ENCODE measurements at places on chromosomes 3 and 15. TPM values are rescaled to one million over a fixed set of nuclear protein-coding genes. Genes with fewer than 3 reads are reported as not detected.
A peak's percentile ranks its signal among the peaks of the same experiment; 100 is the strongest.

H1-8 gene
- total RNA-seq: not detected

GCNT3 gene
- 0.14 TPM for total RNA-seq

IQCB1 gene
- total RNA-seq: 14.6 TPM

PCSK6 gene
- 0.26 TPM for total RNA-seq

ACKR4 gene
- 4.4 TPM for total RNA-seq

GUCA1C gene
- total RNA-seq: not detected

TLR9 gene
- total RNA-seq: 0.04 TPM

GRAMD1C gene
- 20.2 TPM for total RNA-seq

HYAL1 gene
- 7.1 TPM for total RNA-seq

SYNPR gene
- not detected for total RNA-seq

DNA sequence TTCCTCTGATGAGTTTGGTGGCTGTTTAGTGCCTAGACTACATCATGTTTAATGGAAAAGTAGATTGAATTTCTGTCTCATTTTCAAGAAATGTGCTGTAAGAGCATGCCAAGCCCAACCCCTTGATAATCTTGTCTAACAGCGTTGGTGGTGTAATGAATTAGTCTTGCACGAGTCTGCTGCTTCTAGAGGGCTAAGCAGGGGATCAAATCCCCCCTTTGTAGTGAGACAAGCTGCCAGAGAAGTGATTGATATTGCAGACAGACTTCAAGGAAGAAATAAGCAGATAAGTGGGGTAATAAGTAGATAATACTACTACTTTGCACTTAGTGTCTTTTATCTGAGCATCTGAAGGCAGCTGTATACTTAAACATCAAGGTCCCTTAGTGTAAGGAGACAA is 141.4 kb downstream of the TP63 start:
- DNase-seq: no peak

DNA sequence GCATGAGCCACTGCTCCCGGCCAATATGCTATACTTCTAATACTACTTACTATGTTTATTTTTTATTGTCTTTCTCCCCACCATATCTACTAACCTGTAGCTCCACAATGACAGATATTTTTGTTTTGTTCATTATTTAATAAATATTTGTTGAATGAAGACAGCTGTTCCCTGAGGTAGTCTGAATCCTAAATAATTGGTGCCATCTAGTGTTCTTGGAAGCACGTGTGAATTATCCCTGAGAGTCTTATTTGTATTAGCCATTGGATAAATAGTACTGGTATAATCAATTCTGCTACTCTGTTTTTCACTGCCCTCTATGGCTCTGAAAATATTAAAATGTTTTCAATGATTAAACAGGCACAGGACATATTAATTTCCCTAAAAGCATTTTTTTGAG is 5.6 kb upstream of the APPL1 start:
- DNase-seq: no peak

GRCh38 chr3:113783980-113784379 is 37.1 kb downstream of the ATP6V1A start:
- peak; percentile 77 for DNase-seq

- no peak for DNase-seq
These were observed 7.6 kb upstream of the C3orf38 start for GRCh38 chr3:88142094-88142624.

GRCh38 chr3:19885468-19885867 is 48.5 kb downstream of the EFHB start:
- peak; percentile 4 for DNase-seq

- no peak for DNase-seq
These were observed 39.9 kb downstream of the PPCDC start for GRCh38 chr15:75063338-75063737.

- peak; percentile 17 for DNase-seq
These were observed 144.4 kb downstream of the DNAJB8 start for GRCh38 chr3:128322030-128323022.

DNA sequence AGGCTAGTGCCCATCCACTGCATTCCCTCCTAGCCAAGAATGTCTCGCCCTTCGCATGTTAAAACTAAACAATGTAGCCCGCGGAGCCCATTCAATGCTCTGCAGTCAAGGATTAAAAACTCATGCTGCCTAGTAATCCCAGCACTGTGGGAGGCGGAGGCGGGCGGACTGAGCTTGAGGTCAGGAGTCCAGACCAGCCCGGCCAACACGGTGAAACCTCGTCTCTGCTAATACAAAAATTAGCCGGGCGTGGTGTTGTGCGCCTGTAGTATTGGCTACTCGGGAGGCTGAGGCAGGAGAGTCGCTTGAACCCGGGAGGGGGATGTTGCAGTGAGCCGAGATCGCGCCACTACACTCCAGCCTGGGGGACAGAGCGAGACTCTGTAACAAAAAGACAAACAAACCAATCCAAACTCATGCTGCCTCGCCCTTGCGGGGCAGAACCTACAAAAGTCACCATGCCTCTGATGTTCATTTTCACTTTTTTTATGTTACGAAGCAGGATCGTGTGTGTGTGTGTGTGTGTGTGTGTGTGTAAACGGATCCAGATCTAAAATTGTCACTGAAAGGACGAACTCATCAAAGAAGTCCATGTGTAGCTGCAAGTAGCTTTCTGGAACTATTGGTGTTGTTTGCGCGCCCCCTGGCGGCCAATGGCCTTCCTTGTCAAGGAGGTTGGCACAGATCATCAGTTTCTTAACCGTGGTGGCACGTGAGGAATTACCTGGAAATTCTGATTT is 54.8 kb upstream of the SPESP1 start:
- DNase-seq: peak; percentile 60

DNA sequence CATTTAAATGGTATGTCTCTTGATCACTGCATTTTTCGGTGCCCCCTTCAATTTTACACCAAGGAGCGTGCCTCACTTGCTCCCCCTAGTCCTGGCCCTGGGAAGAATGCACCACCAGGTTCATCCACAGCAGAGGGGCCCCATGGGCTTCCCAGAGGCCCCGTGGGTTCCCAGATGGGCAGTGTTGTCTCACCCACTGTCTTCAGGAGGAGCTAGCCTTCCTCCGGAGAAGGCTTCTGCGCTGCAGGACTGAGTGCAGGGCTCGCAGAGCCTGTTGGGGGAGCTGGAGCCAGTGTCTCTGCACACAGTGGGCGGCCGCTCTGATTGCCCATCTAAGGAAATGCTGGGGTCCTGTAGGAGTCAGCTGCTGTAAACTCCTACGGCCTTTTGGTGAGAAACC is 45.9 kb downstream of the POLR2M start:
- no peak for DNase-seq

- no peak for DNase-seq
These were observed 63.3 kb downstream of the IL1RAP start for GRCh38 chr3:190577225-190577624.

DNA sequence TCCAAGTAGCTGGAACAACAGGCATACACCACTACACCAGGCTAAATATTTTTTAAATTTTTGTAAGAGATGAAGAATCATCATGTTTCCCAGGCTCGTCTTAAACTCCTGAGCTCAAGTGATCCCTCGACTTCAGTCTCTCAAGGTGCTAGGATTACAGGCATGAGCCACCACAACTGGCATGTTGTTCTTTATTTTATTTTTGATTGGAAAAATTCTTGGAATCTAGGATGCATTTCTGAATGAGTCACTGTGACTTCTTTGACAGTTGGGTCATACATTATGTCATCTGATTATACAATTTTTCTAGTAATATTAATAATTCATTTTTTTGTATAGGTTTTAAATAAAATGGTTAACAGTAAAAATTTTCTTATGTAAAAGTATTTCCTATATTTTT is 870.2 kb downstream of the SI start:
- no peak for DNase-seq

- no peak for DNase-seq
These were observed 243.7 kb upstream of the LRIG1 start for GRCh38 chr3:66744521-66744920.

DNA sequence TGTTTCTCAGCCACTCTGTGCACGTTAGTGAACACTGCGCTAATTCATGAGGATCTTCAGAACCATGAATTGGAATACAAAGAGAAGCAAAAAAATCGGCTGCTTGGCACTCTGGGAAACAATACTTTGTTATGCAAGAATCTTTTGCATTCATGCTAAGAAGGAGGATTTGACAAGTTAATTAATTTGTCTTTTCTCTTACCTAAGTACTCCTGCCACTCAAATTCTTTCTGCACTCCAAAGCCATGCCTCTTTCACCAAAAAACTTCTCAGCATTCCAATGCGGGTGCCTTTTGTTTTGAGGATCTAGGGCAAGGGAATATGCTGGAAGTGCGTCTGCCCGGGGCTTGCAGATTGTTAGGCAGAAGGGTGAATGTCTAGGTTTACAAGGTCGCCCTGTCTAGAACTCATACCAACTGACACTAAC is 11.3 kb upstream of the KAT2B start:
- DNase-seq: no peak

- no peak for DNase-seq
These were observed 52.3 kb downstream of the GABRB3 start for GRCh38 chr15:26720546-26720945.

DNA sequence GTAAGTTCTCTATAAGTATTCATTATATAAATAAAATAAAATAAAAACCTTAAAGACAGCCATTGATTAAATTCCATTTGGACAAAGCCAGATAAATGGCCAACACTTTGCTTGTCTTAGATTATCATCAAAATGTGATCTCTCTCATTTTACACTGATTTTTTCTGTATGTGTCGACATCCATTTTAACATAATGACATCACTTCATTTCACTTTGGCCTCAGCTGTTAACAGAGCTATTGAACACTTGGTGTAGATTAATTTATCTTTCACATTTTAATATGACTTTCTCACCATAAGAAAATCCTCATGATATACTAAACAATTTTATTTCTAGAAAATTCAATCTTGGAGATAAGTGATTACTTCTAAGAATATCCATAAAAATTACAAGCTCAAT is 198.1 kb downstream of the MECOM start:
- DNase-seq: no peak

DNA sequence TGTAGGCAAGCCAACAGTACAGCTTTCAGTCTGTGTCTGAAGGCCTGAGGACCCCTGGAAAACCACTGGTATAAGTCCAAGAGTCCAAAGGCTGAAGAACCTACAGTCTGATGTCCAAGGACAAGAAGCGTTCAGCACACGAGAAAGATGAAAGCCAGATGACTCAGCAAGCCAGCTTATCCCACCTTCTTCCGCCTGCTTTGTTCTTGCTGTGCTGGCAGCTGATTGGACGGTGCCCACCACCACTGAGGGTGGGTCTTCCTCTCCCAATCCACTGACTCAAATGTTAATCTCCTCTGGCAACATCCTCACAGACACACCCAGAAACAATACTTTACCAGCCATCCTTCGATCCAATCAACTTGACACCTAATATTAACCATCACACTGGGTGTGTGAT is 59.0 kb upstream of the PDZRN3 start:
- DNase-seq: no peak

DNA sequence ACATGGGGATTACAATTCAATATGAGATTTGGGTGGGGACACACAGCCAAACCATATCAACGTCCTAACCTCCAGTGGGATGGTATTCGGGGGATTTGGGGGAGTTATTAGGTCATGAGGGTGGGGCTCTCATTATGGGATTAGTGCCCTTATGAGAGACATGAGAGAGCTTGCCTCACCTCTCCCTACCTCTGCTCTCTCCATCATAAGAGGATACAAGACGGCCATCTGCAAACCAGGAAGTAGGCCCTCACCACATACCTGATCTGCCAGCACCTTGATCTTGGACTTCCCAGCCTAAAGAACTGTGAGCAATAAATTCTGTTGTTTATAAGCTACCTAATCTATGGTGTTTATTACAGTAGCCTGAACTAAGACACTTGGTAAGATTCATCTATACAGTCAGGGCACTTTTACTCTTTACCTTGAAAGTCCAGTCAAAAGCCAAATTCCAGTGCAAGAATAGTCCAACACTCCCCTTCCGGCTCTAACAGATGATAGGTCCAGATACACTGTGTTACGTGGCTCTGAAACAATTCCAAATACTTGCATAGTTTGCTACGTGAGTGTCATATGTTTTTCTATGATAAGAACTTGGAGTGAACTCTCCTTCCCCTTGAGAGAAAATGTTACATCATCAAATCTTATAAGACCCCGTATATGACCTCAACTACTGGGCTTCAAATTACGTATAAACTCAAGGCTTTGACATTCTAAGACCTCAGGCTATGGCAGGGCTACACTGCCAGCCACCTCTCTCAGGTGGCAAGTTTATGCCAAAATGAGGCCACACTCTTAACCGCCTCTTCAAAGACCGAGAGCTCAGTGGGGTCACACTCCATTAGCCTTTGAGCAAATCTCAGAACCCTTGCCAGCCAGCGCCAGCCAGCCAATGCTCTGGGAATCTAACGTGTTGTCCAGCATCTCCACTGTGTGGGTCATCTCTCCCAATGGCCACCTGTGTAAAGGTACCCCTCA is 129.9 kb downstream of the XXYLT1 start:
- DNase-seq: peak; percentile 94

- DNase-seq: no peak
These were observed 790 bp downstream of the RAB5A start for GRCh38 chr3:19947549-19948225.

- DNase-seq: no peak
These were observed 58.3 kb downstream of the NMNAT3 start for GRCh38 chr3:139619484-139619883.

DNA sequence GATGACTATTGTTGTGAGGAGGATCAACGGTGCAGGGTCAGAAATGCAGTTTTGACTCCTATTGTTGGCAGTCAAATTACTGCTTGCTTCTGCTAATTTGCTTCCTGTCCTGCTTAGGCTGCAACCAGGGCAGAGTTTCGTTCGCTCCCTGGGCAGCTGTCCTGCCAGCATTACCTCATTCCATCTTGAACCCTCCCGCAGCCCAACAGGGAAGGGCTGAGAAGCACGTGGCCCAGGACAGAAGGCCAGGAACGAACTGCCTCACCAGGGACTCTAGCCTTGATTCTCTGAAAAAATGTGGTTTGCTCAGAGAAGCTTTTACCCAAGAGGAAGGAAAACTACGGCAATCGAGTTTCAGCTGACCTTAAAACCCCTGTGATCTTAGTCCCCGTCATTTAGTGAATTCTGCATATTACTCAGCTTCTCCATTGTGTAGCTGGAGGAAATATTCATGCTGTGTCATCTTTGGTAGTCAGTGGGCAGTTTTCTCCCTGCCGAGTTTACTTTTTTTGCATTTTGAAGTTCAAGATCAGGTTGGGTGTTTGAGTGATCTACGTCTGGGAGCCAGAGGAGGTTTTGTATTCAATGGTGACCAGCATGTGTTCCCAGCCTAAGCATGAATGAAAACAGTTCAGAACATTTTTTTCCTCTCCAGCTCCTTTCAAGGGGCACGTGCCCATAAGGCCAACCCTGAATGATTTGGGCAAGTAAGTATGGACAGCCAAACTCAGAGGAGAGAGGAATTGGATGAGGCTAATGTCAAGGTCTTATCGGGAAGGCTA is 23.0 kb downstream of the TLNRD1 start:
- peak; percentile 74 for DNase-seq

All from pulmonary artery endothelial cell (primary cell).